ENCODE measurements at places on chromosomes 16 and 17.

DNA sequence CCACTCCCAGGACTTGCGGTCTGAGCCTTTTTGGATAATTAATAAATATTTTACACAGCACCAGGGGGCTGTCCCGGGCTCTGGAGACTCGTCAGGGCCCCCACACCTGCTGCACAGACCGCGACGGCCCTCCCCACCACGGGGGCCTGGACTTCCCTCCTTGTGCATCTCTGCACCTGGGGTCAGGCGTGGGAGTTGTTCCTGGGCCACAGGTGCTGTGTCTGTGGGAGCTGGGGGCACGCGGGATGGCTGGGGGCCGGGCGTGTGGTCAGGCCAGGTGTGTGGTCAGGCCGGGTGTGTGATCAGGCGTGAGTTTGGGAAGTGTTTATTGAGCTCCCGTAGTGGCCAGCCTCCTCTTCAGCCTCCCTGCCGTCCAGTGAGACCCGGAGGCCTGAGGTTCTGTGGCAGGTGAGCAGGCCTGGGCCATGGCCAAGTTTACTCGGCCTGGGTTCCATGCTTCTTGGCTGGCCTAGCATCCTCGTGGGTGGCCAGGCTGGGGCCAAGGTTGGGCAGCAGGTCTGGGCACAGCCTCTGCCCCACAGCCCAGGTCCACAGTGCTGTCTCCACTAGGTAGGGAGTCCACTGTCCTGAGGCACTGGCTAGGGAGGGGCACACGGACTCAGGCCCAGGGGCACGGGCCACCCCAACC, 1.9 kb upstream of the STUB1 start:
- no peak for DNase-seq

GRCh38 chr16:22692034-22692433, 121.9 kb upstream of the HS3ST2 start:
- no peak for DNase-seq

- no peak for DNase-seq
Observed at GRCh38 chr16:29809850-29810698, 1.9 kb upstream of the PRRT2 start.

- no peak for DNase-seq
Observed at GRCh38 chr16:50294955-50295354, 28.6 kb downstream of the ADCY7 start.

DNA sequence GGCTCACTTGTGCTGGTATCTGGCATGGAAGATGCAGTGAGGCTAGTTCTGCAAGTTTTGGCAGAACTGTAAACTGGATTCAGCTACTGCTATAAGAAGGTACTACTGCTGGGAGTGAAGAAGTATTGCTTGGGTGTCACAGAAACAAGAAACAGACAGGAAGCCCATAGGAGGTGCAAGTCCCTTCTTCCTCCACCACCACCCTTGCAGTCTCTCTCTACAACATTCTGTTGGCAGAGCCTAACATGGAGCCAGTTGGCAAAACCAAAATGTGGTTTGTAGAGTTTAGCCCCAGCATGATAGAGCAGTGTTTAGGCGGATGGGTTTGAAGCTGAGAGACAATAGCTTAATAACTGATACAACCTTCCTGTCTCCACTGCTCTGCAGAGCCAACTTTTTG, 72.6 kb downstream of the NLK start:
- no peak for DNase-seq

DNA sequence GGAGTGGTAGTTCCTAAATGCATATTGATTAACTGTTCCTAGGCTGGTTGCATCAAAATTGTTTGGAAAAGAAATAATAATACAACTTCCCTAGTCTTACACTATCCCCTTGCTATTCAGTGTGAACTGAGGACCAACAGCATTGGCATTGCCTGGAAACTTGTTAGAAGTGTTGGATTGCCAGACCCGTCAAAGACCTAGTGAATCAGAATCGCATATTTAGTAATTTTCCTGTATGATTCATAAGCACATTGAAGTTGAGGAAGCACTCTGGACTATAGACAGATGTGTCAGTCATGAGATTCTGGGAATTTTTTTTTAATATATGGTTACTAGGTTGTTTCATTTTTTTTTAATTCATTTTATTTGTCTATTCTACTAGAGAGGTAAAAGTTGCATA, 34.7 kb upstream of the KCNJ16 start:
- DNase-seq, result no peak

DNA sequence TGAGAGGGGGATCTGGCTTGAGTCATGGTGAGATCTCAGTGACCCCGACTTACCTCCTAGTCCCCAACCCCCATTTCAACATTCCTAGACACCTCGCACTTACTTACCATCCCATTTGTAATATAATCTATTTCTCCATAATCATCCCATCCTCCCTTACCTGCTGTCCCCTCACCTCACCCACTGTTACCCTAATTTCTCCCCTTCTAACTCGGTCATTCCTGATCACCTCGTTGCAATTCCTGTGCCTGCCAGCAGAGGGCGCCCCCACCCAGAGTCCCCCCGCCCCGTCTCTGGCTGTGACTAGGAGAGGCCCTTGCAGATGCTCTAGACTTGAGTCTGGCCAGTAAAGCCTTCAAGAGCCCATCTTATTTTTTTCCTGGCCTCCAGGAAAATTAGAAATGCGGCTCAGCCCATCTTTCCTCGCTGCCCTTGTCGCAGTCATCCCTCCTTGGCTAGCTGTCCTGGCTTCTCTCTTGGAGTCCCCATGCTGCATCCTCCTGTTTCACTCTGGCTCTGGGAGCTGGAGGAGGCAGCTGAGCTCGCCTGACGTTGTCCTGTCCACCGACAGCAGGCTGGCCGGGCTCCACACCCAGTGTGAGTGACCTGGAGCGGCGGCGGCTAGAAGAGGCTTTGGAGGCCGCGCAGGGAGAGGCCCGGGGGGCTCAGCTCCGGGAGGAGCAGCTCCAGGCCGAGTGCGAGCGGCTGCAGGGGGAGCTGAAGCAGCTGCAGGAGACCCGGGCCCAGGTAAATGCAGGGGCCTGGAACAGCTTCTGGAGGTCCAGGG, 5.0 kb downstream of the TBKBP1 start:
- DNase-seq, result peak; percentile 44

- peak; percentile 64 for DNase-seq
Observed at GRCh38 chr16:53775821-53776431, 72.0 kb downstream of the FTO start.
